NB4 (cell line): ENCODE measurements at places on chromosomes 12 and 14.

DNA sequence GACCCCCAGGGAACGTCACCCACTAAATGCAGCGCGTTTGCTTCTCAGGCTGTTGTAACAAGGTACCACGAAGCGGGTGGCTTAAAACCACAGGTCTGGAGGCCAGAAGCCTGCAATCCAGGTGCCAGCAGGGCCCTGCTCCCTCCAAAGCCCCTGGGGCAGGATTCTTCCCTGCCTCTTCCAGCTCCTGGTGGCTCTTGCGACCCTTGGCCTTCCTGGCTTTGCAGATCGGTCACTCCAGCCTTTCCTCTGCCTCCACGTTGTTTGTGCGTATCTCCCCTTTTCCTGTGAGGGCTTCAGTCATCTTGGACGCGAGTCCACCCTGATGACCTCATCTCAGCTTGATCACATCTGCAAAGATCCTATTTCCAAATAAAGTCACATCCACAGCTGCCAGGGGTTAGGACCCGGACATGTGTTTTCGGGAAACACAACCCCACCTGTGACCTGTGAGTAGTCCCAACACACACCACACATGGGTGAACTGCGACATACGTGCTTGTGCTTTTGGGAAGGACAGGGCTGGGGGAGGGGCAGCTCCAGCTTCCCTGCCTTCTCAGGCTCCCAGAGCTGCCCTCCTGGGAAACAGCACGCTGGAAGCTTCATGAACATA is 114.5 kb upstream of the NCOR2 start:
- no peak for DNase-seq

DNA sequence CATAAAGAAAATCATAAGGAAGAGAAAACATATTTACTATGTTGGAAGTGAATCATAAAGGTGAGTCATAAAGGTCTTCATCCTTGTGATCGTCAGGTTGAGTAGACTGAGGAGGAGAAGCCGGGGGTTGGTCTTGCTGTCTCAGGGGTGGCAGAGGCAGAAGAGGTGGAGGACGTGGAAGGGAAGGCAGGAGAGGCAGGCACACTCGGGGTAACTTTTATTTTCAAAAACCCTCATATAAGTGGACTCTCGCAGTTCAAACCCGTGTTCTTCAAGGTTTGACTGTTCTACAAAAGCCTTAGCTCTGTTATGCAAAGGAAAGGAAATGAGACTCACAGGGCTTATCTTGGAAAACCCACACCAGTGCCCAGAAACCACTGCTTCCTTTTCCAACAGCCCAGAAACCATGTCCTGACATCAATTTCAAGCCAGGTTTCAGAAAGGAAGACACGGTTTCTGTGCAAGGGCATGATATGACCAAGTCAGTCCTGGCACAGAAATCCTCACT is 14.0 kb downstream of the SMCO2 start:
- peak; percentile 67 for DNase-seq

- no peak for DNase-seq
These were observed 827.2 kb downstream of the FLRT2 start for GRCh38 chr14:86357119-86357518.

DNA sequence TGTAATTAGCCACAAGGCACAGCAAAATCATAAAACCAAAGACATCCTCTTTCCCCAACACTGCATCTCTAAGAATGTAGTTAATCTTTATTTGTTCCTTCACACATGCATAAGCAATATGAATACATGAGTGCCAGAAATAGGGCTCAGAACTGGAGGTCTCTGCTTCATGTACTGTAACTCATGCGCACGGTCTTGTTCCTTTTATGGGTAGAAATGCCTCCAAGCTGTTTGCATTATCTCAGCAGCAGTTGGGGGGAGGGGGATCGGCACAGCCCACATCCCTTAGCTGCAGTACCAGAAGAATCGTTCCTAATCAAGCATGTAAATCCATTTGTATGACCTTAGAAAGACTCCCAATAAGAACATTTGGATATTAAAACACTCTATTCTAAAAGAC is 20.0 kb downstream of the RHOJ start:
- DNase-seq = no peak

GRCh38 chr12:22335794-22336166 is 1.3 kb upstream of the ST8SIA1 start:
- no peak for DNase-seq

- no peak for DNase-seq
These were observed 4.9 kb upstream of the MAX start for GRCh38 chr14:65107200-65107599.

DNA sequence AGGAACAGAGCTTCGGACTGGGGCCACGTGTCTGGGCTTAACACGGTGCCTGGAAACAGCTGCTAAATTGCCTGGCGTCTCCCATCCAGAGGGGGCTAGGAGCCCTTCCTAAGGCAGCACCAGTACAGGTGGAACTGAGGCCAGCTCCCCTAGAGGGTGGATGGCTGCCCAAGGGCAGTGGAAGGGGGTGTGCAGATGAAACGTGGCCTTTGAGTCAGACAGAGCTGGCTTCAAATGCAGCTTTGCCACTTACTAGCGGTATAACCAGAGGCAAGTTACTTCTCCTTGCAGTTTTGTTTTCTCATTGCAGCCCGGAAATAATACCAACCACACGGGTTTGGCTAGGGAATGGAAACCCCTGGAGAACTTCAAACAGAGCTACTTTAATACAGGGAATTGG is 59.3 kb upstream of the SLC24A4 start:
- DNase-seq = peak; percentile 59

DNA sequence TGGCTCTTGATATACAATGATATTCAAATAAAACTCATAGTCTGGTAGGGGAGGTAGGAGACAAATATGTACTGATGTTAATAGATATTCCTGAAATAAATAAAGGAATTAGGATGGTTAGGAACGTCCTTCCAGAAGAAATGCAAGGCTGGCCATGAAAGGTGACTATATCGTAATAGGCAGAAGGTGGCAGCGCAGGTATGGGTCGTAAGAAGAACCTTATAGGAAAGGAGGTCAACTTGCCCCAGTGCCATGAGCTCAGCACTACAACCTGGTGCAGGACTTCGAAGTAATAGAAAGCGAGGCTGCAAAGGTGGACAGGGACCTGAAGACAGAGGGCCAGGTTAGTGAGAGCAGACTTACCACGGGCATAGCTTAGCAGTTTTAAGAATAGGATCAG is 55.3 kb upstream of the FGD4 start:
- DNase-seq = no peak

- no peak for DNase-seq
These were observed 340.9 kb downstream of the AACS start for GRCh38 chr12:125406131-125406530.

DNA sequence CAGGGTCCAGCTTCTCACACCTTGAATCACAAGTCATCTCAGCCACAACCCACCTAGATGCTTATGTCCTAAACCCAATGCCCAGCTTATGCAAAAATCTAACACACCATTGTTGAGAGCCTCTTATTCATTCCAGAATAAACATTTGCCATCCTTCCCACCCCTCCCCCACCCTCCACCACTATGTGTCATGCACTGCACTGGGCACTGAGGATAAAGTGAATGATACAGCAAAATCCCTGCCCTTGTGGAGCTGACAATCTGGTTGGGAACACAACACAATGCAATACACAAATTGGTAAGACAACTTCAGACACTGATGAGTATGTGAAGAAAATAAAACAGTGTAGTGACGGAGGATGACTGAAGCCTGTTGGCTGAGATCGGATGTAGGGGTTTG is 1.4 kb upstream of the GLTP start:
- no peak for DNase-seq

GRCh38 chr12:127273626-127274025 is 993.3 kb upstream of the TMEM132C start:
- DNase-seq = no peak

DNA sequence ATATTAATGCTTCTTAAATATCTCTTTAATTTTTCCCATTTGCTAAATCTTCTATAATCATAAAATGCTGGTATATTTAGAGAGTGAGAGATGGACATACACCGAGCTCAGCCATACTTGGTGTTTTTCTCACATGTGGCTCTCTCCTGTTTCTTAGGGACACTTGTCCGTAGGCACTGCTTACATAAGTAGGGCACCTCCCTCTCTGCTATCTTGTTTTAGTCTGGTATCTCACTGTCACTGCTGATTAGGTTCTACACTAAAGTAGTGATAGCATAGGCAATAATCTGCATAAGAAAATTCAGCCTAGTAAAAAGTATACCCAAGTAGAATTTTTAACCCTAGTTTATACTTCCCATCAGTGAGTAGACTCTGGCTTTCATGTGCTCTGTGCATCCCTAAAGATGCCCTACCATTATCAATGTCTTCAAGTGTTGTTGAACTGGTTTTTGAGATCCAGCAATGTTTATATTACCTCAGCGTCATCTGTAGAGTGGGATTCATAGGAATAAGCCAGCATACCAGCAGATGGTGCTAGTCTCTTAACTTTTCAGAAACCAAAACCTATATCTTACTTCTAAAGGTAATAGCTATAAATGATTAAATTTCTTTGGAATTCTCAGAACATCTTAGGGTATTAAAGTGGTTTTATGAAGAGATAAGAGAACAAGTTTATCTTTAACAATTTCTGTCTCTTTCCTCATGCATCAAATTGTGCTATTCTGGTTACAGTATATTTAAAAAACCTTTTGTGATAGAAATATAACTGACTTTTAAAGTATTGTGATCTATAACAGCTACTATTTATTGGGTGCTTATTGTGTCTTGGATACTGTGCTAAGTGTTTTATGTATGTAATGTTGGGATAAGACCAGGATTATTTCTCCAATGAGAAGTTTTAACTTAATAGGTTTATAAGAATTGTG is 32.9 kb downstream of the ARID2 start:
- peak; percentile 59 for DNase-seq
